Colonic mucosa (tissue), 4 donors: ENCODE measurements at places on chromosomes 11 and 22. TPM values are rescaled to one million over a fixed set of nuclear protein-coding genes. Genes with fewer than 3 reads are reported as not detected.
A peak's percentile ranks its signal among the peaks of the same experiment; 100 is the strongest.

DNA sequence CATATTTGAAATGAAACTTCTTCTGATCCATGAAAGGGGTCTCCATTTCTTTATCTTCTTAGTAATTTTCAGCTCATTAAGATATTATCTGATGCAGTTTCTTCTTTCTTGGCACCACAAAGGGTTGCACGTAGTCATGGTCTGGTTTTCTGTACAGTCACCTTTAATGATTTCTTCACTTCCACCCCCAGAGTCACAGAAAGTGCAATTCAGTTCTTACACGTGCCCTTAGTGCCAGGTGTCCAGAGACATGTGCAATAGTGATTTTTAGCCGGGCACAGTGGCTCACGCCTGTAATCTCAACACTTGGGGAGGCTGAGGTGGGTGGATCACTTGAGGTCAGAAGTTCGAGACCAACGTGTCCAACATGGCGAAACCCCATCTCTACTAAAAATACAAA lies 202.8 kb upstream of the MTNR1B start:
- no peak for DNase-seq

XKR3 gene
- total RNA-seq, result not detected

NPTXR gene
- total RNA-seq, result 2.0 TPM

- no peak for DNase-seq
Observed at GRCh38 chr22:39478441-39478850, 21.6 kb downstream of the MGAT3 start.

DNA sequence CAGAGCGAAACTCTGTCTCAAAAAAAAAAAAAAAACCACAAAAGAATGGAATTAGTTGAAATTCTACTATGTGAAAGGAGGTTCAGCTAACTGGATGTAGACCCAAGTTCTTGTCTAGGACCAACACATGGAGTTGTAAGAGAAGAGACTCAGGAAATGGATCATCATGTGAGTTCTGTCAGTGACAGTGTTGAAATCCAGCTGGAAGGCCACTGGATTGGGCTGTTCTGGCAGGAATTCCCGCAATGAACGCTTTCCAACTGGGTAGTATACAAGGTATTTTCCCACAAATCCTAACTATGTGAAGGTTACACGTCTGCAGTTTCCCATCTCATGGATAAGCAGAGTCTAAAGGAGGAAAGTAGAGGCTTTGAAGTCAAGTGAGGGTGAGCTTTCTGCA lies 151.2 kb downstream of the MAML2 start:
- DNase-seq, result no peak

- DNase-seq, result no peak
Observed at GRCh38 chr11:69889400-69890318, 70.4 kb upstream of the FGF3 start.

DNA sequence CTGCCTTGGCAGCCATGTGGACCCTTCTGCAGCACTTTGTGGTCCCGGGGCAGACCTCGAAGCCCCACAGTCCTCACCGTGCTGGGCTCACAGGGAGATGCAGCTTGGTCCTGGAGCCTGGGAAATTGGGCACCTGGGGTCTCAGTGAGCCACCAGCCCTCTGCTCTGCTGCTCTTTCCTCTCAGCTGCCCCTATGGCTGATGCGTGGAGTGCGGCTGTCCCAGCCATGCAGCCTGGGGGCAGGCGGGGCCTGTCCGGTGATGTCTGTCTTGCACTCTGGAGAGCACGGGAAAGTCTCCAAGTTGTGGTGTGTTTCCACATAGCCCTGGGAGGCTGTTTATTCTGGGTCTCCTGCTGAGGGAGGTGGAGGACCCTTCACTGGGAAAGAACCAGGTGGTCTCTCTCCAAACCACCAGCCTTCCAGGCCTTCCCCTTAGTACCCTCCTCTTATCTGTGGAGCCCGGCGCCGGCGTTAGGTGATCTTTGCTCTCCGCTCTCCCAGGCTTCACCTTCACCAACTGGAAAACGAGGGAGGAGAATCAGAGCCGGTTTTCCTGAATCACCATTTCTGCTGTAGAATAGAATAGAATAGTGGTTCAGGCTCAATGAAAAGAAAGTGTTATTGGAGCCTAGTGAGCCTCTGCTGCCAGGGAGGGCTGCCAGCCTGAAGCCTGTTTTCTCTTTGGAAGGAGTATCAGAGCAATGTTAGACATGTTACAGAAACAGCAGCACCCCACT lies 41.2 kb upstream of the GRAMD4 start:
- DNase-seq, result peak; percentile 76

DNA sequence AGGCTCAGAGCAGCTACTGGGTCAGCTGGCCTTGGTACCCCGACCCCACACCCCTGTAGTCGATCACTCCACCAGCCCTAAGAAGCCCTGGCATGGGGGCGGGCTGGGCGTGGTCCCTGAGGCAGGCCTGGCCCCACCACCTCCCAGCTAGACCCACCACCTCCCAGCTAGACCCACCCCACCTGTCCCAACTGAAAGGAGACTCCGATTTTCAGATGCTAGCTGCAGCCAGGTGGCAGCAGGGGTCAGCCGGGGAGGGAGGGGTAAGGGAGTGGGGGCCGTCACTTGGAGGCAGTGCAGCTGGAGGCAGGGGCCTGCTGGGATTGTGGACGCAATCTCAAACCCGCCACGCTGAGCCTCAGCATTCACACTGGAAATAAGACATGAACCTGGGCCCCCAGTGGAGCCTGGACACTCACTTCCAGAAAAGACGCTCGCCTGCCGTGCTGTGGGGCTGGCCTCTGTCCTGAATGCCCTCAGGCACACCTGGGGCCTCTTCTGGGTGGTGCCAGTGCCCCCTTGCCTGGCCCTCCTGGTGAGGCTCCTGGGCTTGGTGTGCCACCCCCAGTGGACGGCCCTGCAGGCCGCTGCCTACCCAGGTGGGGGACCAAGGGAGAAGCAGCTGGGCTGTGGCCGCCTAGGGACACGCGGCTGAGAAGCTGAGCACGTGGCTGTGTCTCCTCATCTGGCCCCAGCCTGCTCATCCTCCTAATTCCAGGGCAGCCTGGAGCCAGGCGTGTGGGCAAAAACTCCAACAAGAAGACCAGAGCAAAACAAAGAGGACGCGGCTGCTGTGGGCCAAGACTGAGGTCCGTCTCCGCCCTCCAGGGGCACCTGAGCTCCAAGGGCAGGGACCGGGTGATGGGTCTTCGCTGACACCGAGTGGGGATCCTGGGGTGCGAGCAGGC lies 26.7 kb downstream of the OSBPL5 start:
- no peak for DNase-seq

GRCh38 chr11:19995145-19995544 lies 165.1 kb downstream of the DBX1 start:
- no peak for DNase-seq

GRCh38 chr22:47102648-47103047 lies 340.2 kb downstream of the TBC1D22A start:
- DNase-seq, result no peak

- no peak for DNase-seq
Observed at GRCh38 chr11:13091373-13091772, 82.3 kb downstream of the RASSF10 start.
